ENCODE measurements at places on chromosomes 6 and 20.
A peak's percentile ranks its signal among the peaks of the same experiment; 100 is the strongest.

- no peak for DNase-seq
Measured at GRCh38 chr6:234706-235372, 57.4 kb upstream of the DUSP22 start.

DNA sequence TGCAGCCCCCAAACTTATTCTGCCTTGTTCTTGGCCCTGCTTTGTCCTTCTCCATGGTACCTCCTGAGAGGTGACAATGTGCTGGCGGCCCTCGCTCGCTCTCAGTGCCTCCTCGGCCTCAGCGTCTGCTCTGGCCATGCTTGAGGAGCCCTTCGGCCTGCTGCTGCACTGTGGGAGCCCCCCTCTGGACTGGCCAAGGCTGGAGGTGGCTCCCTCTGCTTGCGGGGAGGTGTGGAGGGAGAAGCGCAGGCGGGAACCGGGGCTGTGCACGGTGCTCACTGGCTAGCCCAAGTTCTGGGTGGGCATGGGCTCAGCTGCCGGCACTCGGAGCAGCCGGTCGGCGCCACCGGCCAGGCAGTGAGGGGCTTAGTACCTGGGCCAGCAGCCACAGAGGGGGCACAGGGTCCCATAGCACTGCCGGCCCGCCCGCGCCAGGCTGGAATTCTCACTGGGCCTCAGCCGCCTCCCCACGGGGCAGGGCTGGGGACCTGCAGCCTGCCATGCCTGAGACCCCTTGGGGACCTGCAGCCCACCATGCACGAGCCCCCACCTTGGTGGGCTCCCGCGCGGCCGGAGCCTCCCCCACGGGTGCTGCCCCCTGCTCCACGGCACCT lies 55.9 kb upstream of the RALGAPA2 start:
- DNase-seq, result no peak

DNA sequence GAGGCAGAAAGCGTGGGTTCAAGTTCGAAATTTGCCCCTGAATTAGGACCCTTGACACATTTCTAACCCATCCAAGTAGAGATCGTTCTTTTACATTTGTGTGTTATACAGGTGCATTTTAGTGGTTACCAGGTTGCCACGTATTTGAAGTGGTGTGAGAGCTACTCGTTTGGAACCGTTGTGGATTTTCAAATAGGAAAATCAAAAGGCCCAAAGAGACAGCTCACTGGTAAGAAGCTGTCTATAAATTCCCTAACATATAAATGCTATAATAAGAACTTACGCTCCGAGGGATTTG lies 1.6 kb upstream of the REV3L start:
- peak; percentile 32 for DNase-seq

- DNase-seq, result peak; percentile 66
Measured at GRCh38 chr20:37192137-37192854, 12.9 kb upstream of the MROH8 start.

DNA sequence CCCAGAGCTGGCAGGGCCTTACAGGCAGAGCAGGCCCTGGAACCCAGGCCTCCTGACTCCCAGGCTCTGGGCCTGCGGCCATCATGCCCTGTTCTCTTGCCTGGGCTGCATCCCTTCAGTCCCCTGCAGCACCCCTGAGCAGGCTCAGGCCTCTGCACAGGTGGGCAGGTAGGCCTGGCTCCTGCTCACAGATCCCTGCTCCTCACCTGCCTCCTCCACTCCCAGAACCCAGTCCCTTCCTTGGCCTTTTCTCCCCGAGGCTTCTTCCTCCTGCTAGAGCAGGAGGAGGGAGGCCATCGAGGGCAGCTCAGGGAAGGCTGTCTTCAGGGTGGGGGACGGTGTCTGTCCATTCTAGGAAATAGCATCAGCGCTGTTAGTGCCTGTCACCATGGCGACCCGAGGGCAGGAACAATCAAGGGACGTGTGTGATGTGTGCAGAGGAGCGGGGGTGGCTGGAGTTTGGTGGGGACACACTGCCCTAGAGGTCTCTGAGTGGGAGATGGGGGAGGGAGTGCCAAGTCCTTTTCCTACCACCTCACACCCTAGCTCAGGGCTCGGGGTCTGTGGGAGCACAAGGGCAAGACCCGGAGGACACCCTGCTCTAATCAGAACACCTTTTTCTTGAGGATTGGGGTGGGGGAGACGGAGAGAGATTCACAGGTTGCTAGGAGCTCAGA lies 26.6 kb downstream of the GLP1R start:
- no peak for DNase-seq

- DNase-seq, result no peak
Measured at GRCh38 chr20:5722927-5723326, 27.3 kb upstream of the SHLD1 start.

DNA sequence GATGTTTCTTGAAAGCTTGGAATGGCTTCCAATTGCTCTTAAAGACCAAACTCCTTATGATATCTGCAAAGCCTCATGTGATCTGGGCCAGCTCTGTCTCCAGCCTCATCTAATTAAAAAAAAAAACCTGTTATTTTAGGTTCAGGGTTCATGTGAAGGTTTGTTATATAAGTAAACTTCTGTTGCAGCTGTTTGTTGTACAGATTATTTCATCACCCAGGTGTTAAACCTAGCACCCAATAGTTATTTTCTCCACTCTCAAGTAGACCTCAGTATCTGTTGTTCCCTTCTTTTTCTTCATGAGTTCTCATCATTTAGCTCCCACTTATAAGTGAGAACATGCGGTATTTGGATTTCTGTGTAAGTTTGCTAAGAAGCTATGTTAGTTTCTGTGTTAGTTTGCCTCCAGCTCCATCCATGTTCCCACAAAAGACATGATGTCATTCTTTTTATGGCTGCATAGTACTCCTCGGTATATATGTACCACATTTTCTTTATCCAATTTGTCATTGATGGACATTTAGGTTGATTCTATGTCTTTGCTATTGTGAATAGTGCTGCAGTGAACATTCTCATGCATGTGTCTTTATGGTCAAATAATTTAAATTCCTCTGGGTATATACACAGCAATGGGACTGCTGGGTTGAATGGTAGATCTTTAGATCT lies 30.2 kb upstream of the TFB1M start:
- no peak for DNase-seq

- DNase-seq, result no peak
Measured at GRCh38 chr6:99912657-99913056, 81.4 kb downstream of the MCHR2 start.

DNA sequence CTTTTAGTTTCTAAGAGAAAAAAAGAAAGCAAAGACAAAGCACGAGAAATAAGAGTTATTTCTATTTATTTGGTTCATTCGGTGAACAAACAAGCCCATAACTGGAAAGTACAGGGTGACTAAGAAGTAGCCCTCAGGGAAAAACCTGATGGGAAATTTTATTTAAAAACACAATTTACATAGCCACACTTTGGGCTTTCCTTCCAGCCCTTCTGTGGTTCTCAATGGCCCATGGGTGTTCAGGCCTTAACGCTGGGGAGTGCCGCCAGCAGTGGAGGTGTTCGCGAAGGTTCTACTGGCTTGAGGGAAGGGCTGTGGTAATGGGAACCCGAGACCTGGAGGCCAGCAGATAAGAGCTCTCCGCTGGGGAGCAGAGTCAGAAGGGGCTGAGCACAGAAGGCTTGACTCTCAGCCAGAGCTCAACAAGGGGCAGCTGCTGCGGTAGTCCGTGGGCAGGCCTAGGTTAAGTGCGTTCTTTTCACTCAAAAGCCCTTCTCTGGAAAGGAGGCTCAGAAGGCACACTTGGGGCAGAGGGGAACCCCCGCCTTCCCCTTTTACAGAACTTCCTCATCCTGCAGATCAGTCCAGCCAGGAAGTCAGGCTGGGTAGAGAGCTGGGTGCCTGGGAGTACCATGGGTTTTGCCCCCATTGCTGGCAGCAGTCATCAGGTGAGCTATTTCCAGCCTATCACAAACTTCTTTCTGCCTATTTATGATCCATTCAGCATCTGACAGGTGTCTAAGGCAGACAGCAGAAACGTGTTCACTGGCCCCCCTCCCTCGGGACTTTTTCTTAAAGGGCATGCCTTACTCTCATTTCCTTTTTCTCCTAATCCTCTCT lies 8.8 kb upstream of the CD83 start:
- no peak for DNase-seq

DNA sequence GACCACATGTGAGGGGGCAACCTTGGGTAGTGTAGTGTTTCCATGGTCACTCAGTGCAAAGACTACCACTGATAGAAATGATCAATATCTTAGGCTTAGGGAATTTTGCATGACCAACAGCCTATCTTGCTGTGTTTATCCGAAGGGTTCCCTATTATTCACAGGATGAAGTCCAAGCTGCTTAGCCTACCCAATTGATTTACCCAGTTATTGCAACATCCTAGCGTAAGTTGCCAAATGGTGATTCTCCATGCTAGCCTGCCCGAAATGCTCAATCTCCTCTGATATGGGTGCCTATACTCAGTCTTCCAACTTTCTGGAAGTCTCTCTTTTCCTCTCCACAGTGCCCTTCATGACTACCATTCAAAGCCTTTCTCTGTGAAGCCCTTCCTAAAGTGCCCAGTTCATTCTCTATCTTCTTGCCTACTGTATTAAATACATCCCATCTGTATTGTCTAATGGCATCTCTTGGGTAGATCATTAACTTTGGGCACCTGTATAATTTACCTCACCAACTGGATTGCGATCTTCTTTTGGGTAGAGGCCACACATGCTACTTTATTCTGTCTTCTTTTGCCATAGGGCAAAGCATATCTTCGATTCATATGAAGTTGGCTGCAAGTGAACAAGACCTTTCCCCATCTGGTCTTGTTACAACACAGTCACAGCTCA lies 240.5 kb downstream of the CLIC5 start:
- no peak for DNase-seq

GRCh38 chr6:87487555-87487954 lies 14.8 kb downstream of the SLC35A1 start:
- DNase-seq, result no peak

- DNase-seq, result no peak
Measured at GRCh38 chr6:14871221-14871620, 374.6 kb upstream of the JARID2 start.

- DNase-seq, result no peak
Measured at GRCh38 chr6:134170844-134171243, 118.4 kb upstream of the SLC2A12 start.

DNA sequence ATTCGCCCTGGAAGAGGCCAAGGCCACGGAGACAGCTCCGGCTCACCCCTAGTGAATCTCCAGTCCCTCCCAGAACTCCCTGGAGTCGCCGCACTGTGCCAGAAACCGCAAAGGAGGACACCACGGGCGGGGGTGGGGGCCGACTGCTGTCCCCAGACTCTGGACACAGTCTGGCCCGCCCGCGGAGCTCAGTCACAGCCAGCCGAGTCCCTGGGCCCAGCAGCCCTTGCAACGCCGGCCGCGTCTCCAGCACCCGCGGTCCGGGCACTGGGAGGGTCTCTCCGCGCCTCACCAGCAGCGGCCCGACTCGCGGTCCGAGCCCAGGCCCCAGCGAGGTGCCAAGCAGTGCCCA lies 518 bp downstream of the PEX6 start:
- DNase-seq, result peak; percentile 17

DNA sequence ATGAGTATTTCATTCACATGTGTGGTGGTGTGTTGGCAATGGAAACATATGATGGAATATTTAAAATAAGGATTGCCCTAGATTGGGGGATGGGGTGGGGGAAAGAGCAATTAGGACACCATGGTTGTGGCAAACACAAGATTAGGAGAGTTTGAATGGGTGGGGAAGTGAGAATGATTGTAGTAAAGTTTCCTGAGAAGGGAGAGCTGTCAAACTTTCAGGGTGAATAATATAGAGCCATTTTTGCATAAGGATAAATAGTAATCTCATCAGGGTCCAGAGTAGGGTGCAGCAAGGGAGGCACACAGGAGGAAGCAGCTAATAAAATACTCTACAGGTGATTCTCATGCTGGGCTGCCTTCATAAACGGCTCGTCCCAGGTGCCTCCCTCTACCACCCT lies 294.9 kb upstream of the MARCKS start:
- DNase-seq, result no peak

DNA sequence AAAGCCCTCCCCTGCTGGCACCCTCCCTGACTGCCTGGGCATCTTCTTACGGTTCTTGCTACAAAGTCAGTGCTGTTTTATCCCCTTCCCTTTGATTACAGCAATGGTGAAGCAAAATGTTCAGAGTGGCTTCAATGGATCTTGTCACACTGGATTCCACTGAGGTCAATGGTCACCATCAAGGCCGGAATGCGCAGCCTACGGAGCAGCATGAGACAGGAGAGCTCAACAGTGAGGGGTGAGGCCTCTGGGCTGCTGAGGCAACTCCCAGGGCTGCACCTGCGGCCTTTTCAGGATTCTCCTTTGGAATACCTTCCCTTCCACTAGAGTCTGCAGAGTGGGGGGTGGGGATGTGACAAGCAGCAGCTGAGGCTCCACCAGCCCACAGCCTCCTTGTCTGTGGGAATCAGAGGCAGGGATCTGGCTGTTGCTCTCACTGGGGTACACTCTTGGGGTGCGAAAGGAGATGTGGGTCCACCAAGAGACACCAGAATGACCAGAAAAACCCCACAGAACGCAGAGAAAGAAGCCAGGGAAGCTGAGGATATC lies 40.4 kb upstream of the EMILIN3 start:
- DNase-seq, result no peak

- DNase-seq, result no peak
Measured at GRCh38 chr20:9441948-9442347, 72.4 kb upstream of the LAMP5 start.

DNA sequence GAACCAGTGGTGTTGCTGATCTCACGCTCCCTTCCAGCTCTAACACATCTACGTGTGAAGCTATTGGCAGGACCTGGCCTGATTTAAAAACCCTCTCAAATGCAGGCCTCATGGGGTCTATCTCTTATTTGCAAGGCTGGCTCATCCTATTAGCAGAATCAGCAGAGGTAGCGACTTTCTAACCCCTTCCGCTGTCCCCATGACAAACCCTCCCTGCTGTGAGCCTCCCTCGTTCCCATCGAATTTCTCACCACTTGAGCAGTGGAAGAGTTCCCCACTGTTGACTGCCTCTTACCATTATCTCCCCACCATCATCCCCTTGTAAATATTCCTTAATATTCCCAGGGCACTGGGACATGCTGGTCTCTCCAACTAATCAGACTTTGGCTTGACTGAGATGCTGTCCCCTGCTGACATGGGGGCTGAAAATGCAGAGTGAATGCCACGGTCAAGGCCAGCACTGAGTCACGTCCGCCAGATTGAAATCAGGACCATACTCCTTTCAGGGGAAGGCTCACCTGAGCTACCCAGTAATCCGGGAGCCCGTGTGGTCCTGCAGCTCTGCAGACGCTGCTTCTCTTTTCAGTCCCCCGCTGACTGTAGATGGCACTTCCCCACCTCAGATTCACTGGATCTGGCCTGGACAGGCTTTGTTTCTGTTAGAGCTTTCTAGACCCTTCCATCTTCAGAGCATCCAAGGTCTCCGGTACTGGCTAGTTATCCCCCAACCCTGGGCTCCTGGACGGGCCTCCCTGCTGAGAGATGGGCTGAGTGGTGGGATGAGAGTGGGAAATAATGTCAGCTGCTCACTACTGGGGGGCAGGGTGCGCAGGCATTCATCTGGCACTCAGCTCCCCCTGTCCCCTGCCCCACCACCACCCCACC lies 23.1 kb downstream of the AAR2 start:
- no peak for DNase-seq

DNA sequence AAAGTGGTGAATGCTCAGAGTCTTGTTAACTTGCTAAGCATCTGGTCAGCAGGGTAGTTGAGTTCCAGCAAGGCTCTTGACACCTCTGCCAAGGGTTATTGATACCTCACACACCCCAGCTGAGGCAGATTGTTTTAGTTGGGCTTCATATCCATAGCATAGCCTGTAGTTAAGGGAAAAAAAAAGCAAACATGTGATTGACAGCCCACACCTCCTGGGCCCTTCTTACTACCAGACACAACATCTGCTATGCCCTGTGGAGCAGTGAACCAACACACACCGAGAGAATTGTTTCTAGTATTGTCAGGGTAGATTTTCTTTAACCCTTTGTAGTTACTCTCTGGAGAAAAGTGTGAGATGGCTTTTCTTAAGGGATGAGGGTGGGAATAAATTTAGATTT lies 697.0 kb upstream of the POU3F2 start:
- DNase-seq, result no peak
